A549 treated with RU486 at 1 μM for 4 hours (cell line): ENCODE measurements at places on chromosomes 13 and 19. TPM values are rescaled to one million over a fixed set of nuclear protein-coding genes. Genes with fewer than 3 reads are reported as not detected.

The ZNF677 gene
- total RNA-seq = not detected in 5 replicates

The PLIN4 gene
- 0.42 to 0.61 TPM (median 0.51 TPM) in 5 replicates for total RNA-seq

The CAPN12 gene
- 3.6 to 6.5 TPM (median 5.9 TPM) in 5 replicates for total RNA-seq

The CABP5 gene
- total RNA-seq = not detected in 5 replicates

The RNF17 gene
- total RNA-seq = not detected in 5 replicates

The GARRE1 gene
- total RNA-seq = 7.1 to 12.7 TPM (median 11.7 TPM) in 5 replicates

The ZNF90 gene
- not detected in 5 replicates for total RNA-seq

The NLRP5 gene
- total RNA-seq = not detected in 5 replicates

The DCT gene
- not detected in 5 replicates for total RNA-seq
